Erythroblast (primary cell): ENCODE measurements at places on chromosomes 7 and 10.

GRCh38 chr7:134730411-134730829, 49.0 kb upstream of the CALD1 start:
- no peak for DNase-seq

- DNase-seq, result no peak
Measured at GRCh38 chr10:125006188-125006680, 64.3 kb downstream of the ZRANB1 start.

- no peak for DNase-seq
Measured at GRCh38 chr7:86785641-86786040, 141.9 kb downstream of the GRM3 start.

- no peak for DNase-seq
Measured at GRCh38 chr10:58477122-58477521, 35.5 kb upstream of the BICC1 start.

- no peak for DNase-seq
Measured at GRCh38 chr7:45098983-45099839, 10.4 kb upstream of the NACAD start.

DNA sequence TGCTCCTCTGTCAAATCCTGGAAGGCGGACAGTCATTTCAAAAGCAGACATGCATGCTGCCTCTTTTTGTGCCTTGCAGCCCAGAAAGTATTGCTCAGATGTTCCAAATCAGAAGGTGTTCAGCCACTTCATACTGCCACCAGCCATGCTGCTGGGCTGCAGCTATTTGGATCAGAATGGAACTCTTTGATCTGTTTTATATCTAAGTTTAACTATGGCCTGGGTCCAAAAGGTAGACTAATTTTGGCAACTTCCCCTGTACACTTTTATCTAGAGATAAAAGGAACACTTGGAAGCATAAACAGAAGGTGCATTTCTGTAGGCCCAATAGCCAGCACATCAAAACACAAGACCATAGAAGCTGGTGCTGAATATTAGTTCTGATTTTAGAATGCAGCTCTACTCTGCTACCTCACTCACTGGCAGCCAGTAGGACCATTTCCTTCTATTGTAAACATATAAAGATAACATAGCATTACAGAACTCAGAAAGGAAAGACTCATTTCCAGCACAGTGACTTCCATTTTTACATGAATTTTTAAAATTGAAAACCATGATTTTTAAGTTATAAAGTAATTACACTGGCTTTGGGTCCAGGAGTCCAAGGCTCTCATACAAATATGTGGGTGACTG, 143.1 kb upstream of the CAV2 start:
- DNase-seq, result no peak

DNA sequence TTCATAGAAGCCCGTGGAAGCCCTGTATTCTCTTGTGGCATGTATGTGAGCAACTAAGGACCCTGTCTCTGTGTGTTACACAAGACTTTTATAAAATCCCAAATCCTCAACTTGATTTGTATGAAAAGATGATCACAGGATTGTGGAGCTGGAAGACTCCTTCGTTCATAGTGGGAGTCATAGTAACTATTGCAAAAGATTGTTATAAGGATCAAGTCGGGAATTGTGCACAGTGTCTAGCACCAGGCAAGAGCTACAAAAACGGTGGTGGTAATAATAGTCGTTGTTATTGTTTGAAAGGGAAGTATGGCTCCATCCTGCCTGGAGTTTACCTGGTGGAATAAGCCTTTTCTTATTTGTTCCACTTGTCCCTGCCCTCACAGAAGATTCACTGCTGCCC, 42.8 kb upstream of the MTURN start:
- DNase-seq, result no peak

DNA sequence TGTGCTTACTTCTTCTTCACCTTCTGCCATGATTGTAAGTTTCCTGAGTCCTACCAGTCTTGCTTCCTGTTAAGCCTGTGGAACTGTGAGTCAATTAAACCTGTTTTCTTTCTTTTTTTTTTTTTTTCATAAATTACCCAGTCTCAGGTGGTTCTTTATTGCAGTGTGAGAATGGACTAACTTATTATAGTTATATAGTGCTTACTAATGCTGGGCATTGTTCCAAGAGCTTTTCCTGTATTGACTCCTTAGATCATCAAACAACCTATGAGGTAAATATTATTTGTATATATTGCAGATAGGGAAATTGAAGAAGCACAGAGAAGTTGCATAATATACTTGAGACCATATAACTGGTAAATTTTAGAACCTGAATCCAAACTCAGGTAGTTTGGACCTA, 98.1 kb downstream of the MBL2 start:
- DNase-seq, result no peak

DNA sequence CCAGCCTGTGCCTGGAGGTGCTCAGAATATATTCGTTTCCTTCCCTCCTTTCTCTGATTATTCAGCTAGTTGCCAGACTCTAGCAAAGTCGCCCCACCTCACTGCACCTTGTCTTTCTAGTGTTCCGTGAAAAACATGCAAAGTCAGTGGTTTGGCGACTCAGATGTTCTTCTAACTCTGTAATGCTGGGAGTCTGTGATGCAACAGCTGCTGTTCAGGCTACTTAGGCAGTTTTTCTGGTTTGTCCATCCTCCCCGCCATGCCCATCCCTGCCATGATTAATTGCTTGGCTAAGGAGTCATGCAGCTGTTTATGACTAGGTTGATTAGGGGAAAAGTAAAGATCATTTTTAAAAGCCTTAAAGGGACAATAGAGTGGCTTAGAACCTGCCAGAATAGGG, 99.4 kb downstream of the MTPN start:
- no peak for DNase-seq

- DNase-seq, result no peak
Measured at GRCh38 chr7:101273206-101273605, 28.3 kb upstream of the FIS1 start.

DNA sequence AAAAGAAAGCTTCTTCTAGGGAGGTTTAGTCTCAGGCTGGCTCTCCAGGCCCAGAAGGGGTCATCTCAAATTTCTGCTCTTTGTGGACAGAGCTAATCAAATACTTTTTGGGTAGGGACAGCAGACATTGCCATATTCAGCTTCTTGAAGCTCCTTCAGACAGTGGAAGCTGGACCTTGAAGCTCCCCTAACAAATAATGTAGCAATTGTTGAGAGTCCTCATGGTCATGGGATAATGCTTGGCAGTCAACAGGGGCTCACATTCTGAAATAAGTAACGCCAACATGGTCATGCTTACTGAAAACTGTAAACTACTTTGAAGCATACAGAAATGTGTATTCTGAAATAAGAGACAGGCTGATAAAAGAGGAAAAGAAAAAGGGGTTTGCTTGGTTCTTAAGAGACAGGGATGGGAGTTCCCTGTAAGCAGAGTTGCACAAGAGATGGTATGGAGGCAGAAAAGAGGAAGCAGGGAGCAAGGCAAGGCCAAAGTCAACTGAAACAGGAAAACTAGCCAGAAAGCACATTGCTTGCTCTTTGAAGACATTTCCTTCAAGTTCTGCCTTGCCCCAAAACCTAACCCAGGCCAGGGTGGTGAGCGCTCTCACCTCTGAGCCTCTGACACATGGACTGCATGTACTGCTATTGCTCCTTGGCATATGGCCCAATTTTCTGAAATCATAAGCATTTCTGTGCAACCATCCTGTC, 53.1 kb upstream of the KMT2E start:
- DNase-seq, result no peak

GRCh38 chr10:10911471-10911921, 106.2 kb upstream of the CELF2 start:
- no peak for DNase-seq

GRCh38 chr10:130042381-130042780, 68.2 kb downstream of the C10orf143 start:
- DNase-seq, result no peak

DNA sequence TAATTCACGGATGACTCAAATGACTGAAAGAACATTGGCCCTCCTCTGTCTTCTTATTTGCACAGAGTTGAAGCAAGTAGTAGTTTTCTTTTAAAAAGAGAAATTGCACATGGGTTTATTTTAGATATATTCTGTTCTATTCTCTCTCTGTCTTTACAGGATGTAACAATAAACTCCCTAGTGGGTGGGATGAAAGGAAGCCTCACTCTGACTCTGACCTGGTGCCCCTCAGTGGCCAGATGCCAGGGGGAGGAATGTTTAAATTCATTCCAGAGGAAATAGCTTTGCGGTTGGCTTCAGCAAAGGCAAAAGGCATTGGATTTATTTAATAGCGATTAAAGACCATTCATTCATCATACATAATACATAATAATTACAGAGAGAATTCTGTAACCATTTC, 156.4 kb upstream of the MTPN start:
- no peak for DNase-seq

DNA sequence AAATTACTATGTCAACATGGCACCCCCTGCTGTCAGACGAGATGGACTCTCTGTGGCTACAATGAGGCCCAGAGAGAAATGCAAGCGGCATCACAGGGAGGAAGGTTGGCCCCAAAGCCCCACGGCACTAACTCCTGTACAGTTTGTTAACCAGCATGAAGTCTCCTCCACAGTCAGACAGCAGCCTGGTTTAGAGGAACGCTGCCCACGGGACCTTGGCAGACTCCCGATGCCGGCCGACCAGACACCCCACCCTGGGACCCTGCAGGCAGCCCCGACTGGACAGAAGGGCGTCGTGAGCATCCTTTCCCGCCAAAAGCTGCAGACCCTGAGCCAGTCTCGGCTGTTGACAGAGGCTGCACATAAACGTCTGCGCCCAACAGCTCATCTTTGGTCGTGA, 158.8 kb downstream of the DIP2C start:
- no peak for DNase-seq

DNA sequence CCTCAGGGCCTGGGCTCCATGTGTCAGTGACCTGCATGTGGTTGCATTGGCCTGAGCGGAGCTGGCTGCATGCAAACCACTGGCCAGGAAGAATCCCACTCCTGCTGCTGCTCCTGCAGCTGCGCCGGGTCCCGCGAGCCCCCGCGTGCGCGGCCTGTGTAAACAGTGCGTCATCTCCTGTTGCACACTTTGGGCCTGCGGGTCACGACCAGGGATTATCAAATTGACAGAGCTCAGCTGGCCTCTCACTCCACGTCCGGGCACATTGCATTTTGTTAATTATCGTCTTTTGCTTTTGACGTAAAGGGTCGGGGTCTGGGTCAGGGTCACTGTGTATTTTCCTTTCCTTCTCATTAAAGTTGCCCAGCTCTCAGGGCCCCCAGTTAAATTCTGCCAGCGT, 132.6 kb downstream of the RGS10 start:
- no peak for DNase-seq

DNA sequence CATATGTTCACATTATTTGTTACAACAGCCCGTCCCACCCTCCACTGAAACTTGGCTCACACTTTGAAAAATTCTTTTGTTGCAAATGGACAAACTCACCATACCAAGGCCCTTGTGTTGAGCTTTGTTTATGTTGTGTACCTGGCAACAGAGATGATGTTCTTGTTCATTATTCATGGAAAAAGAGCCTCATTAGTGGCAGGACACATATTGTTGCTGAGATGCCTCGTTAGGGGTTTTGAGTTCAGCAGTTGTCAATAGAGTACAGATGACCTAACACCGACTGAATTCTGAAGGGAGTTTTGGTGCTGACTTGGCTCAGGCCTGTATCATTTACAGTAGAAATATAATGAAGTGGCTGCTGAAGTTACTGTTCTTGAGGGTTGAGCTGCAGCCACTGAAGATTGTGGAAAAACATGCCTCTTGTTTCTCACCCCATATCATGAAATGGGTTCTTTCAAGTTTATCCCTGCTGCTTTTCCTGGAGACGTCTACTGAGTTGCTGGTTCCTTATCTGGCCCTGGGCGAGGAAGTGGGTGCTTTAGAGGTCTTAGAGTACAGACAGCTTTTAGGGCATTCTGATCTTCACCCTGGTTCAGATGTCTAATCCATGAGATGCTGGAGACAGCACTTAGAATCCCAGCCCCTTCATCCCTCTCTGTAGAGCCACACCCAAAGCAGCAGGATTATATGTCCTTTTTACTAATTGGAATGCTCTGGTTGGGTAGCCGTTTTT, 149.7 kb downstream of the WNT2 start:
- DNase-seq, result no peak

DNA sequence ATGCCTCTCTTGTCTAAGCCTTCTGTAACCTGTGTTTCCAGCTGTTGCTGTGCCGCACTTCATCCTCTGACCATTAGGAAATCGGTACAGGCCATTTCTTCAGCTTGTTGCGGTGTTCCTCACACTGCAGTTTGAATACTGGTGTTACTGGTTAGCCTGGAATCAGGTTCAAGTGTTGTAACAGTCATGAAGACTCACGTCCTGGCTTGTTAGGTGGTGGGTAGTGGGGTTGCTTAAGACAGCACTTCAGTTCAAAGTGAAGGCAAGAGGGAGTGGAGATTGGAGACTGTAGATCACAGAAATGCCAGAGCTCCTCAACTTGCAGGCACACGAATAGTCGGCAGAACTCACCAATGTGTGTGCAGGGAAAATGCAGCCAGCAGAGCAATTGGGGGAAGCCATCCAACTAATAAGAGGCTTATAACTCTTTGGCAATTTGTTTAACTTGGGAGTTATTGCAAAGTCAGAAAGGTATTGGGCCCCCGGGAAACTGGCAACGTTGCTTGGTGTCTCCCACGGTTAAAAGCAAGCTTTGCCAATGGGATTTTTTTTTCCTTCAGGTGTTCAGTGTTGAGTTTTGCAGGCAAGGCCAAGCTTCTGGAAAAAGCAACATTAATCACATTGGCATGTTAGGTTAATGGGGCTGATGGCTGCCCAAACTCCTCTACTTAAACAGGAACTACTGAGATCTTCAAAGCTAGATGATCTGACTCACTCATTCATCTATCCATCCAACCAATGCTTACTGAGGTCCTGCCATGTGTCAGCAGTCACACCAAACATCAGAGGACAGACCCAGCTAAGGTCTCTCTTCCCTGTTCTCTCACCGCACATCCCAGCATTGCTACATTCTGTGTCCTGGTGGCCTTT, 380.9 kb downstream of the GATA3 start:
- DNase-seq, result no peak

- no peak for DNase-seq
Measured at GRCh38 chr10:114026189-114027040, 17.3 kb upstream of the ADRB1 start.

- no peak for DNase-seq
Measured at GRCh38 chr10:80471715-80472233, 17.7 kb downstream of the TSPAN14 start.

DNA sequence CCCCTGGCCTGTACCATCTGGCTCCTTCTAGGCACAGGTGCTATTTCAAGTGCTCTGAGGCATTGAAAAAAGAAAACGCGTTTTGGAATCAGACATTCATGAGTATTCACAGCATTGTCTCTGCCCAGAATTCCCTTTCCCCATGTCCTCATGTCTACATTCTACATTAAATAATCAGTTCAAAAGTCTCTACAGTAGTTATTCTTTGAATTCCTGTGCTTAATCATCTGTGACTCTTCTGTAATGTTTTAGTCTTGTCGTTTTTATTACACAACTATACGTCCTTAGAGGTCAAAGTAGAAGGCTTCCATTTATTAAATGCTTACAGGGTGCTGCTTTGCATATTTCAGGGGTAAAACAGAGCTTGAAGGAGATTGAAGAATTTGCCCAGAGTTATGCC, 95.7 kb downstream of the BICC1 start:
- DNase-seq, result no peak
